Naive thymus-derived CD4-positive, alpha-beta T cell (primary cell): ENCODE measurements at places on chromosomes 12 and 14. TPM values are rescaled to one million over a fixed set of nuclear protein-coding genes. Genes with fewer than 3 reads are reported as not detected.

GRCh38 chr14:104582662-104583061 is 3.1 kb downstream of the C14orf180 start:
- no peak for DNase-seq

HOXC11 gene
- polyA plus RNA-seq = not detected

PTCSC3 gene
- not detected for polyA plus RNA-seq

GRCh38 chr12:118237052-118237665 is 101.2 kb downstream of the PEBP1 start:
- no peak for DNase-seq

- DNase-seq = peak; percentile 28
Measured at GRCh38 chr12:4270016-4270830, 3.3 kb upstream of the CCND2 start.

DNA sequence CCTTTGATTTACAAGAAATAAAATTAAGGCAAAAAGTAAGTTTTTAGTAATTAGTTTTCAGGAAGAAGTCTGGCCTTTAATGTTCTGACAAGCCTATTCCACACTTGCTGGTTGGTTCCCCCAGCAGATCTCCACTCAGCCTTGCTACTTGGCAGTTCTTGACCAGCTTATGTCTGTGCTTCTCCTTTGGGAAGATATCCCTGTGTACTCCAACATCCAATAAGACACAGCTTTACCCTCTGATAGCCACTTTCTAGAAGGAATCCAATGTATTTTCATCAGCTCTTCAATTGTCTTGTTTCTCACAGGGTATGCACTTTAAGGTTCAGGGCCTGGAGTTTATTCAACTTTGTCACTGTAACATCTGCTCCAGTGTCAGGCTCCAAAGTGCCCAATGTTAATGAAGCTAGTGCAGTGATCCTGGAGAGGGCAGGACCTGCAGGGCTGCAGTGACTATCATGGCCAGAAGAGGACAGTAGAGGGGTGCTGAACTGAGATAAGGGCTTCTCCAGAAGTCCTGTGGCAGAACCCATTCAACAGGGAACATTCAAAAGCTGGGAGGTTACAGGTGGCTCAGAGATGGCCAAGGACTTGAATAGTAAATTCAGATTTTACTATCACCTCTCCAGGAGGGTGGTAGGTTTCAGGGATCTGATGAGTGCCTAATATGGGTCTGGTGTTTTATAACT is 22.9 kb downstream of the JKAMP start:
- DNase-seq = peak; percentile 35

DNA sequence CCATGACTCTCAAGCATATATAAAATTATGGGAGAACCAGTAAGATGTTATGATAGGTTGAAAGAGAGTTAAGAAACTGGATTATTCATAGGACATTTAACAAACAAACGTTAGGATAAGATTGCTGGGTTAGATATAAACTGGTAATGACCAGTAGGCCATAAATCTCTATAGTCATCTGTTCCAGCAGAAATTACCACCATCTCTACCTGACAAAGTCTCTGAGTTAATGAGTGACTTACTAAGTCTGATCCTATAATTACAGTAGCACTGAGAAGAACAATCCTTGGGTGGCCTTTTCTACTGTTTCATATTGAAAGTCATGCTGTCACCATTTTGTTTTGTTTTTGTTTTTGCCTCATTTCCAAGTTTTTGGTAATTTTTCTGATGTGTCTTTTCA is 136.9 kb upstream of the CNOT2 start:
- no peak for DNase-seq

TTC9 gene
- polyA plus RNA-seq = 11.6 TPM

DNA sequence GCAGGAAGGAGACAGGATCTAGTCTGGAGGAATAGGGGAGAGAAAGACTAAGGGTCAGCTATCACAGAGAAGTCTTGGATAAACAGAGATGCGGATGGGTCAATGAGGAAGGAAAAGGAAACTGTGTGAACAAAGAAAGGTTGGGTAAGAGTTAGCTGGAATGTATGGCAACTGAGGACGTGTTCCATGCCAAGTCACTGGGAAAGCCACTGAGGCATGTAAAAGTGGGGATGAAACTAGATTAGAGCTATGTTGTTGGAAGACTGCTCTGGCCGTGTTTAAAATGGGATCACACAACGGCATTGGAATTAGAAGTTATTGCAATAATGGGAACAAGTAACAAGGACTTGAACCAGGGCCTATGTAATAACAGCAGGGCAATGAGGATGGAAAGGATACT is 3.9 kb upstream of the NR2C1 start:
- no peak for DNase-seq

- no peak for DNase-seq
Measured at GRCh38 chr12:54262403-54262925, 17.5 kb downstream of the CBX5 start.

DNA sequence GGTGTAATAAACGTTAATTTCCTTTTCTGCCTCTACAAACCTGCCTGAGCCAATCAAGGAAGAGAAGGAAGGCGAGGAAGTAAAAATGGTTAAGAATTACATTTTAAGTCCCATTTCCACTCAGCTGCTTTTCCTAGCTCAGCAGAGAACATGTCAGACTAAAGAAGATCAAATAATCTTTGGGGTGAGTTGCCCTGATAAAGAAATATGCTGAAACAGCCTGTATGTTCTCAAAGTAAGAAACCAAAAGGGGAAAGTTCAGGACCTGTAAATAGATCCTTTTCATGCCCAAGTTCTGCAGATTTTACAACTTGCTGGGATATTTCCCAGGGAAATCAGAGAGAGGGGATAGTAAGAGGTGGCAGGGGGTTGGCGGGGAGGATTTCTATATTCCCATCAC is 55.5 kb downstream of the PHLDA1 start:
- DNase-seq = no peak

NKX2-1 gene
- not detected for polyA plus RNA-seq

HOXC13 gene
- polyA plus RNA-seq = not detected
